Fibroblast of skin of left quadriceps (primary cell): ENCODE measurements at places on chromosomes 5 and 9.

GRCh38 chr5:63960646-63961045, 1.6 kb downstream of the HTR1A start:
- no peak for DNase-seq

GRCh38 chr9:108363311-108363710, 492.5 kb downstream of the ACTL7B start:
- no peak for DNase-seq

- DNase-seq: no peak
Measured at GRCh38 chr5:60578315-60578714, 121.7 kb downstream of the DEPDC1B start.

DNA sequence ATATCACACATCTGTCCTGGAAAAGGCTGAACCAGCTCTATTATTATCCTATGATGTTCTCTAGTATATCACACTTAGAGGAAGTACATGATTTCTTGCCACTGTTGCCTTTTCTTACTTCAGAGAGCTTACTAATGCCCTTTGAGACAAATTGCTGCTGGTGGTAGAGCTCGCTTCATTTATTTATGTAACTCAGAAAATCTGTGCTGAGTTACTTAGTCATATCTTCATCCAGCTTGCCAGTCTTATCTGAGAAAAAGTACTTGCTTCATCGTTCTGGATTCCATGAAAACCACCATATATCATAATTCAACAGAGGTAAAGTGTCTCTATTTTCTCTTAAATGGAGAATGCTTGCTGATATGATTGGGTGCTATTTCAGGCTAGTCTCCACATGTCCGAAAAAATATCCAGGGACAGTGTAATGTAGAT, 26.6 kb downstream of the PTPDC1 start:
- DNase-seq: peak; percentile 8

DNA sequence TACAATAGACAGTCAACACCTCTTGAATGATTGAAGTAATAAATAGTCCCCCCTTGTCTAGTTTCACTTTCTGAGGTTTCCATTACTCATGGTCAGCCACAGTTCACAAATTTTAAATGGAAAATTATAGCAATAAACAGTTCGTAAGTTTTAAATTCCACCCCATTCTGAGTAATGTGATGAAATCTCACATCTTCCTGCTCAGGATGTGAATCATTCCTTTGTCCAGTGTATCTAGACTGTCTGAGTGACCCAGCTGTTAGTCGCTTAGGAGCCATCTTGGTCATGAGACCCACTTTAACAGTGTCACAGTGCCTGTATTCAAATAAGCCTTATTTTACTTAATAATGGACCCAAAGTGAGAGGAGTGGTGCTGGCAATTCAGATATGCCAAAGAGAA, 311.6 kb upstream of the PRR16 start:
- DNase-seq: peak; percentile 61

DNA sequence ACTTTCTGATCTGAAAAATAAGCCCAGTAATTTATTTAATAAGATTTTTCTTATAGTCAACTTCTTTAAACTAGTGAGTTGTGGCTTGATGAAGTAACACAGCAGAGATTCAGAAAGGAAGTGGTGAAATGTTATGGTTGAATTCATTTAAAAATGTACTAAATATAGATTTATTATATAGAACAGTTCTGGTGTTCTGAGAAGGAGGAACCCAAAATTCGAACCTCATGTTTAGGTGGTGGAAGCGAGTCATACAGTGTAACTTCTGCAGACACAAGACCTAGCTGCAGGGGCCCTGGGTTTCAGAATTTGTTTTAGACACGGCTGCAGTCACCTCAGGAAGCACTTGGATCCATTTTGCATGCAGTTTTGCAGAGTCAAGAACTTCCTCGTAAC, 188.2 kb downstream of the TRIO start:
- DNase-seq: peak; percentile 30

DNA sequence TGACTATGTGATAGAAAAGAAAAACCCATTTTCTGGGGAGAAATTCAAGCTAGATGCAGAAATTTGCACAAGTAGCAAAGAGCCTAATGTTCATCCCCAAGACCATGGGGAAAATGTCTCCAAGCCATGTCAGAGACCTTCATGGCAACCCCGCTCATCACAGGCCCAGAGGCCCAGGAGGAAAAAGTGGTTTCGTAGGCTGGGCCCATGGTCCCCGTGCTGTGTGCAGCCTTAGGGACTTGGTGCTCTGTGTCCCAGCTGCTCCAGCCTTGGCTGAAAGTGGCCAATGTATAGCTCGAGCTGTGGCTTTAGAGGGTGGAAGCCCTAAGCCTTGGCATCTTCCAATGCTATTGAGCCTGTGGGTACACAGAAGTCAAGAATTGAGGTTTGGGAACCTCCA, 711.2 kb upstream of the ZNF608 start:
- no peak for DNase-seq

DNA sequence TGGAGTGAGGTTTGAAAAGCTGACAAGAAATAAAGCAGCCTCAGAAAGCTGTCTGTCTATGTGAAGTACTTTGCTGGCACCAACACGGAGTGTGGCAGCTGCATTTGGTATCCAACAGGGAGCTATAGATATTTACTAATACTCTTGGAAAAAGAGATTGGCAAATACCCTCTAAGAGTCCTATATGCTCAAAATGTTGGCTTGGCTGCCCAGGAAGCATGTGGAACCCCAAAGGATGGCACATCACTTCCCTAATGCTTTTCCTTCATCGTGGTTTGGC, 398.3 kb downstream of the TLE4 start:
- no peak for DNase-seq

GRCh38 chr5:44160369-44160768, 228.9 kb downstream of the FGF10 start:
- DNase-seq: no peak

- no peak for DNase-seq
Measured at GRCh38 chr9:33443047-33443446, 4.3 kb downstream of the AQP3 start.

GRCh38 chr9:90419221-90419851, 223.3 kb downstream of the DIRAS2 start:
- no peak for DNase-seq

- no peak for DNase-seq
Measured at GRCh38 chr9:128160603-128160987, 530 bp downstream of the BBLN start.
